ENCODE measurements at places on chromosomes 11 and 22. TPM values are rescaled to one million over a fixed set of nuclear protein-coding genes. Genes with fewer than 3 reads are reported as not detected.

Gene ACER3
- polyA plus RNA-seq = 22.3 TPM

Gene OR8D1
- polyA plus RNA-seq = not detected

Gene AKIP1
- 42.2 TPM for polyA plus RNA-seq

Gene PLEKHB1
- polyA plus RNA-seq = 0.37 TPM

Gene EIF3L
- polyA plus RNA-seq = 509 TPM

Gene CARNS1
- polyA plus RNA-seq = 0.05 TPM

- DNase-seq = peak; percentile 54
Measured at GRCh38 chr11:72831521-72832300, 17.5 kb downstream of the ATG16L2 start.

DNA sequence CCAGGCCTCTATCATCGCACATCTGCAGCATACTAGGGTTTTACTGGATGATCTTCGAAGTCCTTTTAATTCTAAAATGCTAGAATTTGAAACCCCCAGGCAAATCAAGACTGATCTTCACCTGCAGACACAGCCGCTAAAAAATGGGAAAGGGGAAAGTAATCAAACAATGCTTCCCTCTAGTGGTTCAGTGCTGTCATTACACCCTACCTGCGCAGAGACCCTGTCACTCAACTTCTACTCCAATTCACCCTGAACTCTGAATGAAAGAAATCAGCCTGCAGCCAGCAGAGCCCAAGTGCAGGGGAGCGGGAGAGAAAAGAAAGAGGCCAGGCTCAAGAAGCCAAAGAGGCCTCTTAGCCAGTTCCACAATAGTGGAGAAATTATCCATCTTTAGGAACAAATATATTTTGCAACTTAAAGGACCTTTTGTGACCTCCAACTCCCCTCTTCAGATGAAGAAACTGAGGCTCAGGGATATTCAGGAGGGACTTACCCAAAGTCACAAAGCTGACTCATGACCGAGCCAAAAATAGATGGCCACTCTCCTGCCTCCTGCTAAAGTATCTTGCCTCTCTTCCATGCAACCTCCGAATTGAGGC, 33.0 kb downstream of the SERGEF start:
- no peak for DNase-seq

GRCh38 chr22:38290347-38290746, 17.5 kb upstream of the TMEM184B start:
- DNase-seq = no peak

GRCh38 chr22:21651521-21652009, 9.5 kb downstream of the SDF2L1 start:
- DNase-seq = no peak

DNA sequence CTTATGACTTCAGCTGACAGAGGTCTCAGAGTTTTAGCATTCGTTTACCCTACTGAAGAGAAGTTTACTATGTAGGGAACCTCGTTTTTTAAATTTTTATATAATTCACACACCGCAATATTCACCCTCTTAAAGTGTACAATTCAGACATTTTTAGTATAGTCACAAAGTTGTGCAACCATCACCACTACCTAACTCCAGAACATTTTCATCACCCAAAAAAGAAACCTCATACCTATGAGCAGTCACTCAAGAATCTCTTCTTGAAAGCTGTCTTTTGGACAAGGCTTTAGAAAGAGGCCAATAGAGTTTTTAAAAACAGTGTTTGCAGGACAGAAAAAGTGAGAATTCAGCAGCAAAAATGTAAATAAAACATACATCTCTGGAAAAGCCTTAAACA, 39.5 kb upstream of the CLNS1A start:
- no peak for DNase-seq

DNA sequence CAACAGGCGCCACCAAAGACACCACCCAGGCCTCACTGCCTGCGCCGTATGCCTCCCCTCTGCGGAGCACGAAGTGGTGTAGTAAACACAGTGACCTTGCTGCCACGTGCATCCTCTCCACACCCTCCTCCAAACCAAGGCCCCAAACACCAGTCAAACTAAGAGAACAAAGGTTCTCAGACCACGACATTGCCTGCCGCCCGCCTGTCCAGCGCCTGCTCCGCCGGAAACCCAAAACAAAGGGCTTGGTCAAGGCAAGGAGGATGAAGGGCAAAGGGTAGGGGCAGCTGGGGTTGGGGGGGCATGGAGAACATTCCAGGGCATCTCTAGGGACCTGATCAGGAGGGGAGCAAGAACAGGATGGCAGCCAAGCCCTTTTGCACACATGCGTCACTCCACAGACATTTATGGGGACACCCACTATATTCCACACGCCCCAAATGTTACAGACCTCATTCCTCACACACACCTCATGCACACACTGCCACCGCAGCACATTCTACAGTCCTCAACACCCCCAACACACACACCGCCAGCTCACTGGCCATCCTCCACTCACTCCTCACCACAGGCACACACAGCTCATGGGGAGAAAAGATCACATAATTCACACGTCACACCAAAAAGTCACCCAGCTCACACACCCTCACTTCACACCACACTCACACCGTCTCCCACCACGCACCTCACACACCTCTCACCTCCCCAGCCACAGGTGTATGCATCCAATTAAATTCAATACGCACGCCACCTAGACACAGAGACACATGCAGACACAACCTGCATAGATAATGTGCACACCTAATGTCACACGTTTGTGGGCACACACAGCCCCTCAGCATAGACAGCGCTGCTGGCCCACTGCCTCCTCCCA, 34.5 kb downstream of the PDE2A start:
- DNase-seq = no peak

- DNase-seq = no peak
Measured at GRCh38 chr22:19704355-19705015, 9.8 kb upstream of the SEPTIN5 start.

Data from fibroblast of lung (primary cell).